ENCODE measurements at places on chromosomes 2 and 18.

GRCh38 chr2:215430528-215431187, 5.2 kb downstream of the FN1 start:
- DNase-seq, result no peak

DNA sequence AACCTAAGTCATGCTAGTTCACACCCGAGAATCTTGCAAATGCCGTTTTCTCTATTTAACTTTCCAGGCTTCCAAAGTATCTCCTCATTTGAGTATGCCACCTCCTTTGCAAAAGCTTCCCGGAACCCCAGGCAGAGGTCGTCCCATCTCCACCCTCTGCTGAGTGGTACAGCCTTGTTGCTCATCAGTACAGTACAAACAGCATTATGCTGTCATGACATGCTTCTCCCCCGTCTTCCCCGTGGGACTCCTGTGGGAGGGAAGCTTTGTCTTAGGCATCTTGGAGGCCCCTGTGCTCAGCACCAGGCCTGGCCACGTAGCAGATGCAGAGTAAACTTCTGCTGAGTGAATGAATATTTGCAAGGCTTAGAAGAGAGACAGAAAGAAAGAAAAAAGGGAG, 102.7 kb downstream of the CDCA7 start:
- no peak for DNase-seq

GRCh38 chr2:10369269-10370255, 66.9 kb downstream of the HPCAL1 start:
- no peak for DNase-seq

GRCh38 chr2:11644293-11644692, 25.7 kb downstream of the NTSR2 start:
- no peak for DNase-seq

GRCh38 chr2:233411162-233411561, 56.9 kb downstream of the DGKD start:
- no peak for DNase-seq

GRCh38 chr2:217993138-217993537, 9.7 kb downstream of the TNS1 start:
- no peak for DNase-seq

DNA sequence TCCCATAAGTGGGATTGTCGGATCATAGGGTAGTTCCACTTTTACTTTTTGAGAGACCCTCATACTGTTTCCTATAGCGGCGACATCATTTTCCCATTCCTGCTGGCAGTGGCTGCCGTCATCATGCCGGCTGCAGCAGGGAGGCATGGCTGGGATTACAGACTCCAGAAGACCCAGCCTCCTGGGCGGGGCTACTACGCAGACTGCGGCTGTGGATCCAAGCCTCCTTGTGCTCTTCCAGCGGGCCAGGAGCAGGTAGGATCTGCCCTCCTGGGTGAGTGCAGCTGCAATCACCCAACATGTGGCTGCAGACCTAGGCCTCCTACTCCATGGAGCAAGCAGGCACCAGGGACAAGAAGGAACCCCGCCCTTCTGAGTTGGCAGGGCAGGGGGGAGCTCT, 359.2 kb downstream of the GALR1 start:
- DNase-seq, result no peak

DNA sequence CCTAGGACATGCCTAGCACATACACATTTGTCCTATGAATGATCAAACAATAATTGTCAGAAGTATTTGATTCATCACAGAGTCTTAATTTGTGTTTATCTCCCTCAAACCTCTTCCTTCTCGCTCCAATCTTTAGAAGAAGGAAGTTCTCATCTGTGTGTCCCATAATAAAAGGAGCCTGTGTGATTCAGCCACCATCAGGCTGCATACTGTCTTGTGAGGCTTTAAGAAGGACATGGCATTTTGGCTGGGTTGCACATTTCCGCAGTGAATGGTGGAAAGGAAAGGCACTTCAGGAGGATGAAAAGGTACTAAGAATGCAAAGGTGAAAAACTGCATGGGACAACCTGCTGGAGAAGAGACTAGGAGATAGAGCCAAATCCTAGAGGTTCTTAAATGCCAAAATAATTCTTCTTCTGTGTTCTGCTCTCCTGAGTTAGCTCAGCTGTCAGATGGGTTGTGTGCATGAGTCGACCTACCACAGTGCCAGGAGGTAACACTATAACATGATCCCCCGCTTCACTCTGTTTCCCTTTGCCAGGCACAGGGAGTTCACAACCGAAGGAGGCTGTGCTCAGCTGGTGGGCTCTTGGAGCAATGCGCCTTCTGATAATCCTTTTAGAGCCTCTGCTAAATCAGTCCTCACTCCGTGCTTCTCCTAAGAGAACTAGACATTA, 120.1 kb downstream of the IRS1 start:
- DNase-seq, result no peak

DNA sequence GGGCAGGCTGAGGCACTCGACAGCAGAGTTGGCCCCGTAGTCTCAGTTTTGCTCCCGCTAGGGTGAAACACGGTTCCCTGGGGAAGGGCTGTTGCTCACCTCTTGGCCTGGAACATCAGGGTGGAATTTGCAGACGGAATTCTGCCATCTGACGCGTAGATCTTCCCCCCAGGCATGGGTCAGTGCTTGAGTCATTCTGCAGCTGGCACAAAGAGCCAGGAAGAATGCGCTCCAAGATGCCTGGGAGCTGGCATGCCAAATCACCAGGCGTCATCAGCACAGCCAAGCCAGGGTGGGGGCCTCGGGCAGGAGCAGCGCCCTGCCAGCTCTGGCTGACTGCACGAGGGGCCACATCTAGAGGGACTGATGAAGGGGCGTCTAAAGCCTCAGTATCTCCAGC, 42.7 kb downstream of the ODC1 start:
- DNase-seq, result peak; percentile 48

DNA sequence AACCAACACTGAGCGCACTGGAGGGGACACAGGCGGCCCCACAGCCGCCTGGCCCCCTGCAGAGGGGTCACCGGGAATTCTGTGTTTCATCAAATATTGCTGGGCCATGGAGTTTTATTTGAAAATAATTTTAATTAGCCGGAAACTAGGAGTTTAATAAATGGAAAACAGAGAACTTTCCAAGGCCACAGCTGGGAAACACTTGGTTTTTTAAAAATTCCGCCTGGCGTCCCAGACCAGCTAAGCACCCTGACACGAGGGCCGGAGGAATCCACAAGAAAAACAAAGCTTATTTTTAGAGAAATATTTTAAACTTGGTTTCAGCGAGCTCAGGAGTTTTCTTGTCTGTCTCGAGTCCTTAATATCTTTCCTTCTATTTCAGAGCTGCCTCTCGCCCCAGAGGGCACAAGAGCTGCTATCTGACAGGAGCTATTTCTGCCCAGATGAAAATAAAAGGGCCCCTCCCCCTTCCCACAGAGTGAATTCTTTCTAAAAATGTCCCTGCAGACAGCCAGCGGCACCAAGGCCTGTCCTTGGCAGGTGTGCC, 8.2 kb downstream of the ZFP36L2 start:
- DNase-seq, result no peak

DNA sequence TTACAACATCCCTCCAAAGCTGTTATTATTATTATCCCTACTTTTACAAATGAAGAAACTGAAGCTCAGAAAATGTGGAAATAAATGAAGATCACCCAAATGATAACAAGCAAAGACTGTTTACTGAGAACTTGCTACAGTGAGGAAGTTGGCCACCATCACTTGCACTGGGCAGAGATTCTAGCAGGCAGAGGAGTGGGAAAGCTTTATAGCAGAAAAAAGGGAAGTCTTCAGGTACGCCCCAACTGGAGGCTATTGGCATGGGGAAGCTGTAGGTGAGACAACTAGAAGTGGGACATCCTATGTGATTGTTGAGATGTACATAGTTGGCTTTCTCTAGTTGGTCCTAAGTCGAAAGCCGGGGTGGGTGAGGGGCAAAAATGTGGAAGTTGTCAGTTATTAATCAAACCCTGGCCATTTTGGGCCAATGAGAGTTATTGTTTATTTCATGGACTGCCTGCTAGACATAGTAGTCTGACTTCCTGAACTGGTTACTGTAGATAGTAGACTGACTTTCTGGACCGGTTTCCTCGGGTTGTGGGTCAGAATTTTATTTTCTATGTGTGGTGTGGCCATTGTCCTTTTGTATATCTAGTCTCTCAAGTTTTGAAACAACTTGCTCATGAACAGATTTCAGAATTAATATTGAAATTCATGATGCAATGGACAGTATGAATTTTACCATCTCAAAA, 40.2 kb upstream of the STAT4 start:
- no peak for DNase-seq

DNA sequence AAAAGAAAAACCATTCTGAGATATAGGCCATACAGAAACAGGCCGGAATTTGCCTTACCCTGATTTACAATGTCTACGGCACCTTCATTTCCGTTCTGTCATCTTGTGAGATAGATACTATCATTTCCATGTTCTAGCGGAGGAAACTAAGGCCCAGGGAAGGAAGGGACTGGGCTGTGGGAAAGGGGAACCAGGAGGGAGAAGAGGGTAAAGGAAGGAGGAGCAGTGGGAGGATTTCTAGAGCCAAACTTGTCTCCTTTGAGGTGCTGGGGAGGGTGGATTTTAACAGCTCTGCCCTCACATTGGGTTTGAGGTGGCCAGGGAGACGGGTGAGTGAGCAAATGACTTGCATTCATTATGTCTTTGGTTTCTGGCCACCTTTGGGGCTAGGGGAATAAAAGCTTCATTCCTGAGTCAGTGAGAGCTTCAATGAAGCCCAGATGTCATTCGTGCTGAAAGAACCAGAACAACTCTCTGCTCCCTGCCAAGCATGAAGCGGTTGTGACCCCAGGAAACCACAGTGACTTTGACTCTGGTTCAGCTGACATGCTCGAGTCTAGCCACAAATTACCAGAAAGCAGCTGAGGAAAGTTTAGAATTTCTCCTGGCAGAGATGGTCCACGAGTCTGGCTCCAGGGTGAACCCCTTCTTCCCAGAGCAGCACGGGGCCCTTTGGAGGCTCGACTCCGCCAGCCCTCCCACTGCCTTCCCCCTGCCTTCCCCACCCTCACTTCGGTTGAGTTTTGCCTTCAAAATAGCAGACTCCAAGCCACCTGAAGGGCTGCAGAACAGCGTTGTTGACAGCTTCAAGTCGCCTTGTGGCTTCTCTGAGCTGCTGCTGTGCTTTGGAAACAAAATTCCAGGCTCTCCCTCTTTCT, 3.8 kb downstream of the ACTG2 start:
- DNase-seq, result no peak

GRCh38 chr18:78722929-78723710, 256.5 kb upstream of the SALL3 start:
- no peak for DNase-seq

GRCh38 chr2:30221531-30221930, 9.8 kb upstream of the LBH start:
- no peak for DNase-seq

- no peak for DNase-seq
Measured at GRCh38 chr2:46351098-46351749, 54.0 kb downstream of the EPAS1 start.

GRCh38 chr2:5938566-5938896, 246.3 kb downstream of the SOX11 start:
- DNase-seq, result no peak

- peak; percentile 14 for DNase-seq
Measured at GRCh38 chr2:240458900-240459391, 23.5 kb downstream of the GPC1 start.

DNA sequence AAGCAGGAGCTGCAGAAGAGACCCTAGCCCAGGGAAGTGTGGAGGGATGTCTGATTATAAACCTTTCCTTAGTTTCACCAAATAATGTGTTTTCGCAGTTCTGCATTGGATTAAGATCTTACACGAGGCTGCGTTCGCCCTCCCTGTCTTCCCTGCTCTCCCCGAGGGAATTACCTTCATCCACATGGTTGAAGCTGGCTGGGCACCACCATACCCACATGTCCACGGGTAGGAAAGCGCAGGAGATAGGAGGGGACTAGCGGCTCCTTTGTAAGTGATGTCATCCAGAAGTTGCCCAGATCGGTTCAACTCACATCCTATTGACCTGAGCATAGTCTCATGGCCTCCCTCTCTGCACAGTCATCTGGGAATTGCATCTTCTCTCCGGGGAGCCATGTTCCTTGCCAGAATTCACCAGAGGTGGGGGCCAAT, 1.1 kb downstream of the TTL start:
- DNase-seq, result no peak

- peak; percentile 90 for DNase-seq
Measured at GRCh38 chr2:160269803-160270570, 69.9 kb upstream of the ITGB6 start.

- DNase-seq, result no peak
Measured at GRCh38 chr2:112821142-112821541, 15.4 kb downstream of the IL1B start.
